ENCODE measurements at places on chromosomes 7 and 10.

DNA sequence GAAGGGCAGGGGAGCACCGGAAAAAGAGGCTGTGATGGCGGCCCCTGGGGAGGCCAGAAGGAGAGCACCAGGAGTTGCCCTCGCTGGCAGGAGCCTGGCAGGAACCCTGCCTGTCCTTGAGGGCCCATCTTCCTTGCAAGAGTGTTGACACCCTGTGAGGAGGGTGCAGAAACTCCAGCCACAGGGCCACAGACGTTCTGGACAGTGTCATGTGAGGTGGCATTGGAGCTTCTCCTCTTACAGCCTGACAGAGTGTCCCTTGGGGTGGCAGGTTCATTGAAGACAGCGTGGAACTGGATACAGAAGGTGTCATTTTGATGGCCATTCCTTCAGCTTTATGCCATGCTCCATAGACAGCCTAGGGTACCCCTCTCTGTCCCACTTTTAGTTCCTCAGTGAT lies 54.2 kb downstream of the RBM20 start:
- no peak for DNase-seq

- no peak for DNase-seq
Observed at GRCh38 chr10:57018452-57018851, 657.4 kb upstream of the ZWINT start.

DNA sequence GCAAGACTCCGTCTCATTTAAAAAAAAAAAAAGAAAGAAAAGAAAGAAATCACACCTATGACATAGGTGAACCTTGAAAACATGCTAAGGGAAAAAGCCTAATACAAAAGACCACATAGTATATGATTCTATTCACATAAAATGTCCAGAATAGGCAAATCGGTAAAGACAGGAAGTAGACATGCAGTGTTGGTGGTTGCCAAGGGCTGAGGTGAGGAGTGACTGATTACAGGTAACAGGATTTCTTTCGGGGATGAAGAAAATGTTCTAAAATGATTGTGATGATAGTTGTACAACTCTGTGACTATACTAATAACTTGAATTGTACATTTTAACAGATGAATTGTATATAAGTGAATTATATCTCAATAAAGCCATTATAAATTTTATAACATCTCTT lies 3.3 kb downstream of the XPNPEP1 start:
- DNase-seq = no peak

DNA sequence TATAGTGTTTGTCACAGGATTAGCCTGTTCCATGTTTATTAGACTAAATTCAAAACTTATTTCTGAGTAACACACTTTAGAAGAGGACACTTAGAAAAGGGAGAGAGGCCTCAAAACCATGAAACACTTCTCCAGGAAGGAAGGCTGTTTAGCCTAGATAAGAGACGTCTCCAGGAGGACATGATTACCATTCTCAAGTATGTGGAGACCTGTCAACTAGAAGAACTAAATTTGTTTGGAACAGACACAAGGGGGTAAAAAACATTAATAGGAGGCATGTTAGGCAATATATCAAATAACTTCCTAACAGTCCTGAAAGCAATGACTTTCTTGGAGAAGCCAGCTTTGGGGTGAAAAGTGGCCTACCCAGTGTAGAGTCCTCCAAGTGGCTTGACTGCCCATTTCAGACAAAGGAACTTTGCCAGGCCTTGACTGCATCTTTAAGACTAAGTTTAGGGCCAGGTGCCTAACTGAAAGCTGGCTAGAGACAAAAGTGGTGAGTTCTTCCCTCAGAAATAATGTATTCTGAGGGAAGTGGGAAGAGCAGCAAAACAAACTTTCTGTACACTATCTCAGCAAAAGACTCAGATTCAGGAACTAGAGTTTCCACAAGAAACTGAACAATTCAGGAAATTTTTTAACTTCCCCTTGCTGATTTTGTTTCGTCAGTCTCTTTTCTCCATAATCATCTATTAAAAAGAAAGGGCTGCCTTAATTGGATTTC lies 11.8 kb downstream of the NCOA4 start:
- no peak for DNase-seq

DNA sequence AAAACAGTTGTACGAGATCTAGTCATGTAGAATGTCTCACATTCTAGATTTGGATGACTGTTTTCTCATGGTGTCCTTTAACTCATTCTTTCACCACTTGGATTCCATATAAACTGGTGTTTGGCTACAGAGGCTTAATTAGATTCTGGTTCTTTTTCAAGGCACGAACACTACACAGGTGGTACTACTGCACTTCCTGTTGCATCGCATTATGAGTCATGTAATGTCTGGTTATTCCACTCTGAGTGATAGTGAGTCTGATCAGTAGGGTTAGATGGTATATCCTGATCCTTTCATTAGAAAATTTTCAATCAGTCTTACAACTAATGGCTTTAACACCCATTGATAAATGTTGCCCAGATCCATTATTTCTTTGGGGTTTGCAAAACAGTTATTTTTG lies 11.2 kb upstream of the AKAP9 start:
- no peak for DNase-seq
